ENCODE measurements at places on chromosomes 5 and 9.

GRCh38 chr5:92662741-92663140, 918.3 kb downstream of the NR2F1-AS1 start:
- DNase-seq, result no peak

- no peak for DNase-seq
Measured at GRCh38 chr5:96017951-96018350, 56.3 kb upstream of the ELL2 start.

DNA sequence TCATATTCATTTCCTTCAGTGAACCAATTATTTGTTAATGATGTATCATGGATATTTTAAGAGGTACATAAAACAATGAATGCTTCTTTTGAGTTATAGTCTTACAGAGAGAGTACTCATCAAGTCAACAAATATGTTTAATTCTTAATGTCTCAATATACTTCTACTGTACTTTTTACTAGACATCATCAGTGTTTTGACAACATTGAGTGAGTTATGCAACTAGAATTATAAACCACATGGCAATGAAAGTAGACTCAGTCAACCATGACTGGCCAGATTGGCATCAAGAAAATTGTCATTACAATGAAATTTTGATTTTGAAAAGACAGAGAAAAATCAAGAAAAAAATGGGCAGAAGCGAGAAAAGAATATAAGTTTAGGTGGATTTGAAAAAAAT, 1248.1 kb upstream of the CDH18 start:
- no peak for DNase-seq

GRCh38 chr9:36021968-36022367, 14.7 kb upstream of the RECK start:
- no peak for DNase-seq

DNA sequence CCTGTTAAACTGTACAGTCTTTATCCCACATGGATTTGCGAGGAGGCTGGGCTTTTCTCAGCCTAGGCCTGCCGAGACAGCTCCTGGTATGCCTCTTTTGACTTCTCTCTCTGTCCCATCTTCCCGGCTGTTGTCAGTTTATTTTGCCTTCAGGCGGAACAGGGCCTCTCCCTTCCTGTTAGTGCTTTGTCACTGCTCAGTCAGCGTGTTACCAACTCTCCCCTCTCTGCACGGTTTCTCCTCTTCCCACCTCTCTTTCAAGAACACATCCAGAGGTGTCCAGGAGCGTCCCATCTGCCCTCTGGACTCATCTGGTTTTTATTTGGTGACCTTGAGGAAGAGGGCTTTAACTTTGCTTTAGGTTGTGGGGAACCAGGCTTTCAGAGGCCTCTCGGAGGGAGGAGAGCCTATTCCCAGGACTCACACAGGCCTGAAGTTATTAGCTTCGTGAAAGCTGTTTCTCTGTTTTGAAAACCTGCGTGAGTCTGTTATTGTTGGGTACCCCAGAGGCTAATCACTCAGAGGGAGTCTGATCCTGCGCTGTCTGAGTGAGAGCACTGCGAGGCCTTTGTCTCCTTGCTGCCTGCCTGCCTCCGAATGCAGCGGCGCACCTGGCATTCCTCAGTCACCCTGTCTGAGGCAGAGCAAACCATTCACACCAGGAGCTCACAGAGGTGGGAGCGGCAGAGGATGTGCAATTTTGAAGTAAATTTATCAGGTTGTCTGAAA, 234.4 kb upstream of the MPDZ start:
- no peak for DNase-seq

- no peak for DNase-seq
Measured at GRCh38 chr9:131840220-131840619, 100.3 kb upstream of the RAPGEF1 start.

DNA sequence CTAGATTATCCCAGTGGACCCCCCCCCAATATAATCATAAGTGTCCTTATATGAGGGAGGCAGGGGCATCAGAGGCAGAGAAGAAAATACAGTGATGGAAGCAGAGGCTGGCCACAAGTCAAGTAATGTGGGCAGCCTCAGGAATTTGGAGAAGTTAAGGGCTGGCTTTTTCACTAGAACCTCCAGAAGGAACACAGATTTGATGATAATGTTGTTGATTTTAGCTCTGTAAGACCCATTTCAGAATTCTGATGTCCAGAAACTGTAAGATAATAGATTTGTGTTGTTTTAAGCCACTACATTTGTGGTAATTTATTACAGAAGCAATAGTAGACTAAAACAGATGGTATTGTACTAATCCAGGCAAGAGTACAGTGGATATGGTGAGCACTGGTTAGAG, 36.3 kb upstream of the LRRTM2 start:
- no peak for DNase-seq

GRCh38 chr5:142287973-142288313, 36.9 kb downstream of the SPRY4 start:
- DNase-seq, result no peak

DNA sequence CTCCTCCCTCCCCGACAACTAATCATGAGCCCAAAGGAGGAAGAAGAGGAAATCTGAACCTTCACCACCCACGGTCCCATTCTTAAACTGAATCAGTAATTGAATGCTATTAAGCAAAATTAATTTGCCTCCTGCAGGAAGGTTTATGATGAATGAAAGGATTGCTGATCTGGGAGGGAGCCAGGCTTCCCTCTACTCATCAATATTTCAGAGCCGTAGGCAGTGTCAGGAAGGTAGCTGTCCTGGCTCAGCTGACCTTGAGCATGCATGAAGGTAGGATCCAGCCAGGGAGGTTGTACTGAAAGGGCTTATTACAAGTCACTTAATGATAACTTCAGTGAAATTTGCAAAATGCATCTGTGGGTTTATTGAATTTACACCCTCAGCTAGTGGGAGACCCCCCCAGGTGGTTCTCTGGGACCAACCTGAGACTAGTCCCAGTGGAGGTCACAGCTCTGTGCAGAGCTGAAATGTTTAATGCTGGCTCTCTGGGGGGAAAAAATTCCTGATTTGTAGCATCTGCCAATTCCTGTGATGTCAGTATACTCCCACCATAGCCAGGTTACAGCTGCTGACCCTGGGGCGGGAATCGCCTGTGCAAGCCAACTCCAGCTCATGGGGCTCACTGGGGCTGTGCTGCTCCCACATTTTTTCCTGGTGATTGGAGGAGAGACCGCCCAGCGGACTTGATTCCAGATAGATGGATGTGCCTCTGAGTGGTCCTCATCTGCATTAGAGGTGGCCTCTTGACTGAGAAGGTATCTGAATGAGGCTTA, 47.9 kb upstream of the NCS1 start:
- no peak for DNase-seq

DNA sequence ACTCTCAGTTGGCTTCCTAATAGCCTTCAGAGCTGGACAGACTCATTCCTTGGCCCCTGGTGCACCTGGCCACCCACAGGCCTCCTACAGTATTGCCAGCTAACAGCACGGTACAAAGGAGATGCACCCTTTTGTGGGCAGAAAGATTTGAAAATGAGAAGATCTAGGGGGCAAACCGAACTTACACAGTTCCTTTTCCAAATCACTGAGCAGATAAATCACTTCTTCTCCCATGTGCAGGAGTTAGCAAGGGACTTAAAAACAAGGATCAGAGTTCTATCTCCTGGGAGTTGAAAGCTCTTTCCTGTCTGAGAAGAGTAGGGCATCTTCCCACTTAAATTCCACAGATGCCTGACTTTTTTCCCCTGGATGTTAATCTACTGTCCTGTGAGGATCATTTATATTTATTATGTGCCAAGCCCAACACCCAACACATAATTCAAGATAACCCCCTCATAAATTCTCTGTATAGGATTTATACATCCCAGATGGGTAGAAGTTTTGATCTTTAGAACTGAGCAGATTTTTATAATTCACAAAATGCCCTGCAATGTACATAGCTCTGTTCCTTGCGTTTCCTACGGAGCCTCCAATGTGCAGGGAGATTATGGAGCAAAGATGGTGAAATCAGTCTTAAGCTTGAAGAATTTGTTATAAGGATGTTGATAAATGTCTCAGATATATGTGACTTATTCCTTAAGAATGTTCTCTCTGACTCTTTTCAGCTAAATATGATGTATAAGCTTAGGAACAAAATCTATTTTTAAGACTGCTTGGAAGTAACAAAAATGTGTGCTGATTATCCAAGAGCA, 207.2 kb upstream of the DAPK1 start:
- no peak for DNase-seq

DNA sequence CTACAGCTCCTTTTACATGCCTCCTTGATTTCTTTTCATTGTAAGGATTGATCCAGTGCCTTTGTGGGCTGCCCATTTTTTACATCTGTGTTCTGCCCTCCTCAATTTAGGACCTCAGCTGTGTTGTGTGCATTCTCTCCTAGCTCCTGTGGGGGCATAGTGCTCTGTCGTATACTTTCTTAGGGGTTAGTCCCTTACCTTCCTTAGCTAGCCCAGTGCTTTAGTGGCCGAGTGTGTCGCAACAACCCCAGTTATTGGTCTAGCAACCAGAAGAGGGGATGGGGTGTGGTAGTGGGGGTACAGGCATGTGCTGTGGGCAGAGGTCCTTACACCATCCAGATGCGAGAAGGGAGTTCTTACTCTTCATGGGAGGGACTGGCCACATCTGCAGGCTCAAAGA, 12.1 kb downstream of the MTRR start:
- no peak for DNase-seq

- DNase-seq, result no peak
Measured at GRCh38 chr9:82670000-82670399, 392.9 kb downstream of the RASEF start.

- DNase-seq, result no peak
Measured at GRCh38 chr5:2737273-2738155, 14.0 kb downstream of the IRX2 start.

DNA sequence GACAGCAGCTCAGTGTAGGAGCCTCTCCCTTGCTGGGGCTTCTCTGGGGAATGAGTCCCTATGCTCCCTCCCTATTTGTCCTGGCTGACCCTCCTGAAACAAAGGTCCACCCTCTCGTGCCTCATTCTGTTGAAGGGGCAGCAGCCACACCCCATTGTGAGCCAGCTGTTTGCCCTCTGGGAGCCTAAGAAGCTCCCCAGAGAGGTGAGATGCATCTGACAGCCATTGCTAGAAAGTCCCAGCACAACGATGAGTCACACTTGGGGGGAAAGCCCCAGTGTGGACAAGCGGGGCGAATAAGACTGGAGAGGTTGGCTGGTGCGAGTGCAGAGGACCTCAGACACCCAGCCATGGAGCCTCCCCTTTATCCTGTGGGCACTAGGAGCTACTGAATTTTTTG, 101.4 kb downstream of the PPARGC1B start:
- no peak for DNase-seq

DNA sequence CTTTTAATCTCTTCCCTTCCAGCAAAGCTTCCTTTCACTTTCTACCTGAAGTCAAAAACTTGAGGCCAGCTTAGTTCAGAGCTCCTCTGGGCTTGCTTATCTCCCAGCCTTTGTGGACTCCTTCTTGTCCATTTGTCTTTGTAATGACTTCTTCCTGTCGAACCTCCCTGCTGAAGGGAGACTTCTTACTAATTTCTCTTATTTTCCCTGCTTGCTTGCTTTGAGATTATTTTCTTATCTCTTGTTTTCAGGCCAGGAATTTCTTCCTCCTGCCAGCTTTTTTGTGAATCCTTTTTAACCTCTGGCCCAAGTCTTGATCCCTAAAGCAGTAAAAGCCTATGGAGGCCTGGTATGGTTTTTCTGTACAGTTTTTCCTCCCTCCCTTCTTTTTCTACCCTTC, 46.8 kb upstream of the DHFR start:
- DNase-seq, result no peak

DNA sequence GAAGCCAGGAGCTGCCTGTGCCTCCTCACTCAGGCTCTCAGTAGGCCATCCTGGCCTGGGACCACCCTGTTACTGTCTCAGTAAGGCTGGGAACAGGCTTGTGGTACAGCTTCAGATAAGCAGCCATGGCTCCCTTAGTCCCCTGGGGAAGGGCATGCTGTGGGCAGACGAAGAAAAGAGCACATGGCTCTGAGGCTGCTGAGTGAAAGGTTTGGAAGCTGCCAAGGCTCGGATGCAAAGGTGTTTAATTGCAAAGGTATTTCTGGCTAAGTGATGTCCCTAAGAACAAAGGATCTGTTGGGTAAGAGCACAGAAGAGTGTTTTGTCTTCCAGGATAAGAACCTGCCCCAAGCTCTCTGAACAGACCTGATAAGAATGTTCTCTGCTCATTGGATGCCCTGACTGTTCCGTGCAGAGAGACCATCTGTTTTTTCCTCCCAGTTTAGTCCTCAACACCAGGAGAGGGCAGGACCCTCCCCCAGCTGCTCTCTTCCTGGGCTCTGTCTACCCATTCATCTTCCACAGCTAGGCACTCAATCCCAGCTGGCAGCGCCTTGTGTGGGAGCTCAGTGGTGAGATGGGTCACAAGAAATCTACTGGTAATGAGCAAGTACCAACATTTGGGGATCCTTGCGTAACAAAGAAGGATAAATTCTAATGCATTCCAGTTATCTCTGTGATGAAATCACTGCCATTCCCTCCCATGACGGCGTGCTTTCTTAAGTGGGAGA, 17.7 kb downstream of the ANGPTL2 start:
- DNase-seq, result no peak

DNA sequence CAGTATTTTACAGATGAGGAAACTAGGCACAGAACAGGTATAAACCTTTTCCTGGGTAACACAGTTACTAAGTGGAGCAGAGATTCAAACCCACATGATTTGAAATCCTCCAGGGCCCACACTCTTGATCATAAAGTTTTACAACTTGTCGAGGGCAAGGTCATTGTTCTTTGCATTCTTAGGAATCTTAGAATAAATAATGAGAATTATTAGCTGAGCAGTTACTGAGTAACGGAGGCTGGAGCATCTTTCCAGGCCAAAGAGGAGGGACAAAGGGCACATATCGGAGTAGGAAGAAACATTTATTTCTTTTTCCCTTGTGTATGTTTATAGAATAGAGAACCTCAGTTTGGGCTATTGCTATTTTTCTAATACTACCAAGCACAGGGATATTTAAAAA, 27.1 kb upstream of the F2R start:
- DNase-seq, result no peak

DNA sequence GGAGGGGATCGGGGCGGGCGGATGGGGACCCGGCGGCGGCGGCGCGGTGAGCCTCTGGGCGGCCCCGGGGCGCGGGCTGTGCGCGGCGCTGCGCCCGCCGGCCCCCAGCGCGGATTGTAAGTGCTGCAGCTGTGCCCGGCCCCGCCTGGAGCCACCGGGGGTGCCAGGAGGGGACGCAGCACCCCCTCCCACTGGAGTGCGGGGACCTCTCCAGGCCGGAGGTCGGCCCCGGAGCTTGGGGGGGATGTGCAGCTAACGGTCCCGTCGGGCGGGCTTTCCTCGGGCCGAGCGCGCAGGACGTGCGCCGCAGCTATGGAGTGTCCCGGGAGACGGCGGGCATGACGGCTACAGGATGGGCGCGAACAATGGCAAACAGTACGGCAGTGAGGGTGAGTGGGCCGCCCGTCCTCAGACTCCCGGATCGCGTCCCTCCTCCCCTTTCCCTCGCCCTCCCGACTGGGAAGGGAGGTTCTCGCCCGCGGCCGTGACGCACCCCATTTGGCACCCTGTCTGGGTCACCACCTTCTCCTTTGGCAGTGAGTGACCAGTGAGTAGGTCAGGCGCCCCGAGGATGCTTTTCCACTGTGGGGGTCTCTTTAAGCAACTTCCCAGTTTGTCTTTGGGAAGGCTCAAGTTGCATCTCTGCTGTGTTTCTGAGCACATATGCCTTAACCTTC, 483 bp downstream of the FBXL7 start:
- DNase-seq, result no peak

All from activated T-helper 1 cell treated with anti-CD3 and anti-CD28 coated beads, Interleukin-2, amount 50 U/mL, for 16 hours (primary cell).